ENCODE measurements at places on chromosomes 3 and 15.

GRCh38 chr3:197539651-197540051 is 16.1 kb downstream of the BDH1 start:
- no peak for DNase-seq

GRCh38 chr3:79314544-79314943 is 453.3 kb downstream of the ROBO1 start:
- no peak for DNase-seq

DNA sequence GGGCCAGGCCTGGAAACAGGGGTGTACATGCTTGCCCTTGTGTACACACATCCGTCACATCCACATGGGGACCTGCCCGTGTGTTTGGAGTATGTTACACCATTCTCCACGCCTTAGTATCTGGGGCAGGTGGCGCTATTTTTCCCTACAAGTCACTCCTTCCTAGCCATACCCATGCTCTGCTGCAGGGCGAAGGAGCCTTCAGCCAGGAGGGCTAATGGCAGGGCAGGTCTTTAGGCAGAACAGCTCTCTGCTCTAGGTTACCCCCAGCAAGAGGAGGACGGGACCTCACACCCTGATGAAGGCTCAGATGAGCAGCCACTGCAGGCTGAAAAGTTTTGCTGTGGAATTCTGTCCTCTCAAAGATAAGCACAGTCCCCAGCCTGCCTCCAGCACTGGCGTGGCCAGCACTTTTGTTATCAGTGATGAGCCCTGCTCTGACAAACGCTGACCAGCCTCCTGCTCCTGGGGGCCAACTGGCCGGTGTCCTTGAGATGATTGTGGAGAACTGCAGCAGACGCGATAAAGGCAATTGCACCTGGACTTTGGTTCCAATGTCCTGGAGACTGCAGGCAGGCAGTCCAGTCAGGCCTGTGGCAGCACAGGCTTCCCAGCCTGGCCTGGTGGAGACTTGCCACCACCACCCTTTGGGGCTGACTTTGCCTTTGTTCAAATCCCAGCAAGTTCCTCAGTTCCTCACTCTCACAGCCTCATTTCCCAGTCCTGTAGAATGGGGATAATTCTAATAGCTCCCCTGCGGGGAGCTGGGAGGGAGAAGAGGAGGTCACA is 19.8 kb upstream of the PIGZ start:
- DNase-seq, result no peak

GRCh38 chr3:187062526-187063177 is 76.6 kb downstream of the RPL39L start:
- DNase-seq, result no peak

DNA sequence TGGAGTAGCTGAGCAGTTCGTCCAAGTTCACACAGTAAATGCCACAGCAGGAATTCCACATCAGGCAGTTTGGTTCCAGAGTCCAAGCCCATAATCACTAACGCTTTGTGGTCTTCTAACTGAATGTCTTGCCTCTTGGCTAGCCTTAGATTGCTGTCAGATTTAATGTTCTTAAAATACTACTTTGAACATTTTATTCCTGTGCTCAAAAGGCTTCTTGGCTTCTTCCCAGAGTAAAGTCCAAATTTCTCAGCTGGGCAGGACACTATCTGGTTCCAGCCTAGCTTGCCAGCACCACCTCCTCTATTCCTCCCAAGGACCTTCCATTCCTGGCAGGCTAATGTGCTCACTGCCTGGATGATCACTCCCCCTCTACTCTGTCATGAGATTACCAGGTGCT is 256.9 kb downstream of the SQOR start:
- DNase-seq, result no peak

- no peak for DNase-seq
These were observed 98.6 kb downstream of the TCF12 start for GRCh38 chr15:57017024-57017423.

- no peak for DNase-seq
These were observed 12.2 kb downstream of the CGNL1 start for GRCh38 chr15:57388464-57388863.

- no peak for DNase-seq
These were observed 14.5 kb downstream of the PLXNB1 start for GRCh38 chr3:48415251-48415953.

GRCh38 chr3:172271386-172271976 is 176.8 kb downstream of the GHSR start:
- no peak for DNase-seq

DNA sequence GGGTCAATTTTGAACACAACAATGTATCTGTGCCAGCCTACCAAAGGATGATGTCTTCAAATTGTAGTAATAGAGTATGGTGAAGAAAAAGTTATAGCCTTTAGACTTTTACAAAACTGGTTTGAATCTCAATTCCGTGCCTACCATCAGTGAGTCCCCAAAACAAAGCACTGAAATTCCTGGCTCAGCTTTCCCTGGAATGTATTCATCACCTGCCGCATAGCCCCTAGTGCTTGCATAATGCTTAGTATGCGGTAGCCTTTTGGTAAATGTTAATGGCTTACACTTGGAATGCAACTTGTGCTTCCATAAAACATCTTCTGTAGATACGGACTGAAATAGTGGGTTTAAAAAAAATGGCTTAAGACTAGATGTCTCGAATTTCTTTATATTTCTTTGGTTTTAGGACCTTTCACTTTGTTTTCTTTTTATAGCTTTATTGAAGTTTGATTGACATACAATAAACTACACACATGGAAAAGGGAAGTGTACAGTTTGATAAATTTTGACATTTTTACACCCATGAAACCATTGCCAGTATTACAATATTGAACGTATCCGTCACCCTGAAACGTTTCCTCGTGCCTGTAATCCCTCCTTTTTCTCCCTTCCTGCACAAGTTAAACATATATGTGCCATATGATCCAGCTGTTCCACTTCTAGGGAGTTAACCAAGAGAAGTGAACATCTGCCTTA is 12.1 kb downstream of the SACM1L start:
- no peak for DNase-seq

DNA sequence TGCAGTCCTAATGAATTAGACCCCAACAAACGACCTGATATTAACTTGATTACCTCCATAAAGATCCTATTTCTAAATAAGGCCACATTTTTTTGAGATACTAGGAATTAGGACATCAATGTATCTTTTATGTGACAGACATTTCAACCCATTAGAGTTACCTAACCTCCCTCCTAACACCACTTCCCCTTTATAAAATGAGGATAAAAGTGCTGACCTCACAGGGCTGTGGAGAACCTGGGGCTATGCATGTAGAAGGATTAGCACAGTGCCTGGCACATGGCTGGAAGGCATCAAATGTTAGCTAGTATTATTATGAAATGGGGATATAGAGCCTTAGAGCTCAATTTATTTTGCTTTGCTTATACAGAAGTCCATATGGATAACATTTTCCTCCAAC is 53.5 kb upstream of the LRRN1 start:
- DNase-seq, result no peak

- DNase-seq, result no peak
These were observed 40.5 kb upstream of the CCK start for GRCh38 chr3:42306499-42306898.

GRCh38 chr3:170524073-170524472 is 61.8 kb downstream of the SLC7A14 start:
- no peak for DNase-seq

DNA sequence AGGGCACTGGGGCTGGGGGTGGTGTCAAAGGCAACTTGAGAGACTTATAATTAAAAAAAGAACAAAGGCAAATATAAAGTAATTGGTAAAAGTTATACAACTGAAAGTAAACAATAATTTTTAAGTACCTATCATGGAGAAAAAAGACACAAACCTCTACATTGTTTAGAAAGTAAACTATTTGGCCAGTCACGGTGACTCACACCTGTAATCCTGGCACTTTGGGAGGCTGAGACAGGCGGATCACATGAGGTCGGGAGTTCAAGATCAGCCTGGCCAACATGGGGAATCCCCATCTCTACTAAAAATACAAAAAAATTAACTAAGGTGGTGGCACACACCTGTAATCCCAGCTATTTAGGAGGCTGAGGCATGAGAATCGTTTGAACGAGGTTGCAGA is 25.8 kb downstream of the RPSA start:
- DNase-seq, result no peak

DNA sequence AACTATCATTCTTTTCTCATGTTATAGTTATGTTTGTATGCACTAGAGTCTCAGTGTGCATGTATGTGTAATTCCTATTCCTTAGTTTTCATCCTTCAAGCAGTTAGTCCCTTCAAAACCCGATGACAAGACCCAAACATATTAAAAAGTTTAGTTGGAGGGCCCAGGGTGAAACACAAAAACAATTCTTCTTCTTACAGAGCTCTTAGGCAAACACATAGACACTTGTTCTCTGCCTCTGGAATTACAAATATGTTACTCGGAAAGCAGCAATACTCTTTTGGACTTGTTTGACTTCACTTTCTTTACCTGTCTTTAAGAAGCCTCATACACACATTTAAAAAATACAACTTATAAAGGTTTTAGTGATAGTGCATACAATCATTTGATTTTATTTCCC is 763 bp upstream of the CNTN6 start:
- DNase-seq, result no peak

DNA sequence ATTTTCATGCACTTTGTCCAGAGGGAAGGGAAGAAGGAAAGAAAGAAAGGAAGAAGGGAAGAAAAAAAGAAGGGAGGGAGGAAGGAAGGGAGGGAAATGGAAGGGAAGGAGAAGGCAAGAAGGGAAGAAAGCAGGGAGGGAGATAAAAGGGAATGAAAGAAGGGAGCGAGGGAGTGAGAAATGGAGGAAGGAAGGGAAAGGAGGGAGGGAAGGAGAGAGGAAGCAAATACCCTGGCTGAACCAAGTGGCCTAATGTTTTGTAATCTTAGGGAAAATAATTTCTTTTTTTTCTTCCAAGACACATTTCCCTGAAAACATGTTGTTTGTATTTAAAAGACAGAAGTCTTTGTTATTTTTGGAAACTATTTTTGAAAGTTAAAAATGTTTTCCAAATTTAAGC is 35.9 kb downstream of the DTWD1 start:
- no peak for DNase-seq

DNA sequence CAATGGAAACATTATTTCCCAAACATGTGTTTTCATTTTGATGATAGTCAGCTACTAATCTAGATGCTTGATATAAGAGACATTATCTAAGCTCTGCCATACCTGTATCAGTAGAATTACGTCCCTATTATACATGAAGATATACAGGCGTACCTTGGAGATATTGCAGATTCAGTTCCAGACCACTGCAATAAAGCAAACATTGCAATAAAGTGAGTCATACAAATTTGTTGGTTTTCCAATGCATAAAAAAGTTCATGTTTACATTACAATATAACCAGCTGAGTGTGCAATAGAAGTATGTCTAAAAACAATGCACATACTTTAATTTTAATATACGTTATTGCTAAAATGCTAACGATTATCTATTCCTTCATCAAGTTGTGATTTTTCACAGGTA is 236.0 kb upstream of the ZNF717 start:
- no peak for DNase-seq

DNA sequence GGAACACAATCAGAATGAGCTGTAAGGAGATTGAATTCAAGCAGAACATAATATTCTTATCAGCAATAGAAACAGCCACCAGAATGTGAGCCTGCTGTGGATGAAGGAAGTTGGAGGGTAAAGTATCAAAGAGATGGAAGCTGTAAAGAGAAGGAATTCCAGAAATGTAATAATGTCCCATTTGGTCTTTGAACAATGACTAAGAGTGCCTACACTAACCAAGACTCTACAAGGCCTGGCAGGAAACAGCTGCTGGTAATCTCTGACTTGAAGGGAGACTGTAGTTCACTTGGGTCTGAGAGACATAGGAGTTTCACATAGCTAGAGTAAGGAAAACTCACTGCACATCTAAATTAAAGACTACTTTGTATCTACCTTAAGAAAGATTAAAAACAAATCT is 1176.0 kb upstream of the ALCAM start:
- DNase-seq, result no peak

DNA sequence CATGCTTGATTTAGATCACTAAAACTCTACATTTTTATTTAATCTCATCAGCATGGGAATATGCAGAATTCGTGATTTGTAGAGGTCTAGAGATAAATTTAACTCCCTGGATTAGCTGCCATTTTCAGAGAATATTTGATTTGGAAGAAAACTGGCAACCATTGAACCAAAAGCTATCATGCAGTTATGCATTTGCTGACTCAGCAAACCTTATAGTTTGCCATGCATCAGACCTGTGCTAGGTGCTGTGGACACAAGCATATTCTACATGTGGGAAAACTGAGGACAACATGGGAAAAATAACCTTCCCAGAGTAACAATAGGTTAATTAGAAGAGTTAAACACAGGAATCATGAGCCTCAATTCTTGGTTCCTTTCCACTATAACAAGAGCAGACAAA is 54.7 kb upstream of the TP63 start:
- DNase-seq, result no peak

DNA sequence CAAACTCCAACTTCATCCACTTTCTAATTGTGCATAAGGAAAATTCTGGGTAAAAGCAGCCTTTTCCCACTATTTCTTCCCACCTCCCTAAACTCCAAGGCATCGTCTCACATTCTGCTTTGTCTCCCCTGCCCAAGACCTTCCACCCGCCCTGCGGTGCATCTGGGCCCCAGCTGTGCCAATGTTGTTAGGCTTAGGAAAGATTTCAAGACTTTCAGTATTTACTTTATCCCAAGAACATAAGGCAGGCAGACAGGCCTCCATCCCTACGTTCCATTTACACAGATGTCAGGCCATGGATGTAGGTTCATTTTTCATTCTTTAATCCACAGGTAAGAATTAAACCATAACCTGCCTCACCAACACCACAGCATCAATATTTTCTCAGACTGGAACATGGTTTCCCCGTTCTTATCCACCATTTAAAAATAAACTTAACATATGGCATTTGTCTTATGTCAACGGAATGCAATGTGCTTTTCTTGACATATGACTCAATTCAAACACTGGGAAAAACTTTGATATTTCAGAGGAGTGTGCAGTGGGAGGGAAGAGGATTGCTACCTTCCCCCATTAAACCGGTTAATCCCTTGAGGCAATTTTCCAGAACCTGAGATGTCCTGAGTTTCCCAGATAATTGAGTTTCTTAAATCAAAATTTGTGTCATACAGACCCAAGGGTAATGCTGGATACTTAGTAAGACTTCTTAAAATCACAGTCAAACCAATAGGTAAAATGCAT is 238.0 kb upstream of the LRIG1 start:
- no peak for DNase-seq

GRCh38 chr3:184234224-184234623 is 4.8 kb downstream of the VWA5B2 start:
- no peak for DNase-seq

DNA sequence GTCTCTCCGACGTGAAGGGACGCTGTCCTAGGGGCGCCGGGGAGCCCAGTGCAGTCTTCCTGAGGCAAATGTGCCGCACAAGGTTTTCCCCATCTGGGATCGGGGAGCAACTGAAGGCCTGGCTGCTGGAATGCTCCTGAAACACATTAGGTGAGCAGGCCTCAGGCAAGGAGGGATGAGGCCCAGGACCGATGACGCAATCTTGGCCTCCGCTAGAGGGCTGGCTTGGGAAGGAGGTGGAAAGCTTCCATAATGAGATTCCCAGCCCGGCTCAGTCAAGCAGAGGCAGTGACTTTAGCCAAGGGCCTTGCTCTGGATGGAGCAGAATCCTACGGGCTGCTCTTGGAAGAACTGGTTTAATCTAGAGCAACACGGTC is 50.8 kb downstream of the CPN2 start:
- DNase-seq, result no peak

All from T-cell (primary cell).